ENCODE measurements at places on chromosomes 5 and 9. TPM values are rescaled to one million over a fixed set of nuclear protein-coding genes. Genes with fewer than 3 reads are reported as not detected.

Gene PCDHAC1
- total RNA-seq = 0.09 TPM

Gene PCDHGC3
- 69.3 TPM for total RNA-seq

Gene NOTCH1
- 7.1 TPM for total RNA-seq

Gene WDR36
- 62.7 TPM for total RNA-seq

Gene FOXI1
- not detected for total RNA-seq
